ENCODE measurements at places on chromosomes 6 and 20. TPM values are rescaled to one million over a fixed set of nuclear protein-coding genes. Genes with fewer than 3 reads are reported as not detected.
A peak's percentile ranks its signal among the peaks of the same experiment; 100 is the strongest.

GRCh38 chr20:19212821-19213502, 520 bp downstream of the SLC24A3 start:
- peak; percentile 86 for DNase-seq

DNA sequence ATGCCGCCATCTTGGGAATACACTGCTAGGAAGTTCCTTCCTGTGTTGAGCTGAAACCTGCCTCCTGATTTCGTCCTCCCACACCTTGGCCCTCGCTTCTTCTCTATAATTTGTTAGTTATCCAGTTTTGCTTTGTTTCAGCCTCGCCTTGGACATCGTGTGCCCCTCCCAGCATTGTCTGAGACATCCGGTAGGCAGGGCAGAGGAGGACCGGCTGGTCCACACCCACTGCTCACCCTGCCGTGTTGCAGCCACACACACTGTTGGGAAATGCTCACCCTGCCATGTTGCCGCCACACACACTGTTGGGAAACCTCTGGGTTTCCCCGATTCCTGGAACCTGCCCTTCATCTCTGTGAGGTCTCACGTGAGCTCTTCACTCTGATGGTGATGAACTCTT, 105.1 kb downstream of the CDH4 start:
- no peak for DNase-seq

DNA sequence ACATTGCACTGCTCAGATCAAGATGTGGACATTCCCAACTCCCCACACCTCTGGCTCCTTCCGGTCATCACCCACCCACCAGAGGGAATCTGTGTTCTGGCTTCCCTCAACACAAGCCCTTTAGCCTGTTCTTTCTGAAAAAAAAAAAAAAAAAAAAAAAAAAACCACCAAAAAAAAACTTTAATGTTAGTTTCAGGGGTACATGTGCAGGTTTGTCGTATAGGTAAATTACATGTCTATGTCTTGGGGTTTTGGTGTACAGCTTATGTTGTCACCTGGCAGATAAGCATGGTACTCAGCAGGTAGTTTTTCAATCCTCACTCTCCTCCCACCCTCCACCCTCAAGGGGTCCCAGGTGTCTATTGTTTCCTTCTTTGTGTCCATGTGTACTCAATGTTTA, 135.8 kb upstream of the FOXA2 start:
- no peak for DNase-seq

DNA sequence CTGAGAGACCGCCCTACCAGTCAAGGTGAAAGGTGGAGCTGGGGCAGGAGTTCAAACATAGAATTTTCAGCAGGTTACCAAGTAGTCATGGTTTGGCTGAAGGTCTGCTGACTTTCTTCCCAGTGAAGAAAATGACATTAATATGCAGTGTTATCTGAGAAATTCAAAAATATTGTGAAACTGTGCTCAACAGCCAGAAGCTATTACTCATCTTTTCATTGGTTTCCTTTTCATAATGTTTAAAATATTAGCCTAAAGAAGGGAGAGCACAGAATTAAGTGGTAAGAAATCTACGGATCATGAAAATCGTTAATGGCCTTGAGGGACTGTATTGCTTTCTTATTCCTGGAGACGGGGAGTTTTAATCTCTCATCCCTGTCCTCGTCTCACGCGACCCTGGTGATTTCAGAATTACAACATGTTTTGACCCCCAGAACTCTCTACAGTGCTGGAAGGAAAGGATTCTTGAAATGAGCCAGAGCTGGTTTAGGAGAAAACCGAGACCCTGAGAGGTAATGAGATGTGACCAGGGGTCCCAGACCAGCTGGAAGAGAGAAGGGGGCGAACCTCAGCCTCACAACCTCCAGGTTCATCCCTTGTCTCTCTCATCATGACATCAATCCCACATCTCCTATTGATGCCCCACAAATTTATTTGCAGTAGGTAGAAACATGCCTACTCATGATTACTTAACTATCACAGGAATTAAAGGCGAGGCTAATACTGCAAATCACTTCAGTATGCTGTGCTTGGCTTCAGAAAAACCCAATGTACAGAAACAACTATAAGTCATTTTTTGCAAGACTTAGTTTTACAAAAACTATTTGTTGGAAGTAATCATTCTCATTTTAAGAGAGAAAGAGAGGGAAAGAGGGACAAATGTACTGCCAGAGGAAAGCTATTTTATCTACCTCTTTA, 209.5 kb downstream of the FNDC1 start:
- no peak for DNase-seq

- peak; percentile 23 for DNase-seq
These were observed 33.2 kb downstream of the ANKS1A start for GRCh38 chr6:34922177-34922663.

GRCh38 chr20:37383229-37383989, 37.5 kb downstream of the SRC start:
- DNase-seq = peak; percentile 28

- DNase-seq = no peak
These were observed 190.3 kb upstream of the TAB2 start for GRCh38 chr6:149127212-149127611.

The ENPP5 gene
- 11.5 TPM for total RNA-seq

The DYNLT2 gene
- total RNA-seq = 4.0 TPM

The PCK1 gene
- total RNA-seq = 12.0 TPM

The NMBR gene
- total RNA-seq = 0.27 TPM

The SNRPB gene
- total RNA-seq = 187 TPM

The GPSM3 gene
- 1.8 TPM for total RNA-seq

All from hepatocyte (in vitro differentiated cells).